ENCODE measurements at places on chromosomes 1 and 21. TPM values are rescaled to one million over a fixed set of nuclear protein-coding genes. Genes with fewer than 3 reads are reported as not detected.

- no peak for DNase-seq
These were observed 1.2 kb upstream of the RHBDL2 start for GRCh38 chr1:38942664-38943428.

DNA sequence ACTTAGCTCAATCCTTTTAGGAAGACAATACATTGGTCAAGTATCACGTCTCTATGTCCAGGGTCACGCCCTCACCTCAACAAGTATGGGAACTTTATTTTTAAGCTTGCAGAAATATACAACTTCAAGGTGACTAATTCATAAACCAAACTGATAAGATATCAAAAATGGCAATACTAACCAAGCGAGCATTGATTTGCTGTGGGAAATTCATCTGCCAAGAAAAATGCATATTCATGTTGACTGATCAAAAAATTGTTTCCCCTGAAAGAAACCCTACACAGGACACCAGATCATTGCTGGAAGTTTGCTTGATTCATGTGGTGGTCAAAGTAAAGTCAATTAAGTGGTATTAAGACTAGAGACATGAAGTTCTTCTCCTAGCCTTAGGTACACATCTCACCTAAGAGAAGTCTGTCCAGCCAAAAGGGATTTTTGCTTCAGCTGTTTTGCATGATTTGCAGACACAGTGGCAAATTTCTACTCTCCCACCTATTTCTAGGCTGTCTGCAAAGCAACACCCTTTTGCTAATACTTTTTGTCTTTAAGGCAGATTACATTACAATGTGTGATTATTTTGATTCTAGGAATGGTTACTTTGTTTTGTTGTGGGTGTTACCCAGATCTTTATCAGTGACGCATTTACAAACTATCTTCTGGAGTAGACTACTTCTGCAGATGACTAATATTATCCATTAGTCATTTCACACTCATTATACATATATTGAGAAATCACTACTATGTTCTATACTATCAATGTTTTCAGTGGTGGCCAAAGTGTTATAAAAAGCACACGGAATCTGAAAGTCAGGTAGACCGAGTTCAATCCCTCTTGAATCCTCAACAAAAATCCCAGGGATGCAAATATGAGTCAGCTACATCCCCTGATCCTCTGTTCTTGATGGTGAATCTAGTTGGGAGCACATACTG is 12.4 kb downstream of the SAMSN1 start:
- peak; percentile 34 for DNase-seq

- DNase-seq = peak; percentile 20
These were observed 67.5 kb upstream of the DUSP10 start for GRCh38 chr1:221809091-221810029.

- DNase-seq = no peak
These were observed 162.1 kb downstream of the HHAT start for GRCh38 chr1:210490781-210491180.

- DNase-seq = no peak
These were observed 157.0 kb downstream of the RERE start for GRCh38 chr1:8660411-8660828.

GRCh38 chr1:17067465-17068240 is 13.8 kb upstream of the SDHB start:
- no peak for DNase-seq

DNA sequence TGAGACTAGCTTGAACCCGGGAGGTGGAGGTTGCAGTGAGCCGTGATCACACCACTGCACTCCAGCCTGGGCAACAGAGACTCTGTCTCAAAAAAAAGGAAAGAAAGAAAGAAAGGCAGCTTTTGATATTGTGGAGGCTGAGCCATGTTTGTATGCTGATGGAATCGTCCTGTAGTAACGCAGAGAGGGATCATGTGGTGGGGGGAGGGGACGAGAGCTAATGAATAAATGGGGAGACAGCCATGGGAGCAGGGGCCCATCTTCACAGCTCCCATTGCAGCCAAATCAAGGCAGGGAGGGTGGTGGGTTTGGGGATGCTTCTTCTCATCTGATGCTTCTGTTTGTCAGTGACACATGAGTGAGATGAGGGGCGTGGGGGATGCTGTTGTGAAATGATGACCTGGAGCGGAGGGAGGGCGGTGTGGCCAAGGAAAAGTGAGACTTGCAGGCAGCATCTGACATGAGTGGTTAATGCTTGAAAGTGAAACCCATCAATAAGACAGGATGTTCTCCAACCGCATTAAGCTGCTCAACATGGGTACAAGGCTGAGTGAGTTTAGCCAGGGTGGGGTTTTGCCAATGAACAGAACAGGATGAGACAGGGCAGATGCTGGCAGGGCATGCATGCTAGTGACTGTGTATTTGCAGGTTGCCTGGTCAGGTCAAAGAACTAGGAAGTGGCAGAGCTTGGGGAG is 16.7 kb downstream of the SPATA21 start:
- DNase-seq = peak; percentile 94

DNA sequence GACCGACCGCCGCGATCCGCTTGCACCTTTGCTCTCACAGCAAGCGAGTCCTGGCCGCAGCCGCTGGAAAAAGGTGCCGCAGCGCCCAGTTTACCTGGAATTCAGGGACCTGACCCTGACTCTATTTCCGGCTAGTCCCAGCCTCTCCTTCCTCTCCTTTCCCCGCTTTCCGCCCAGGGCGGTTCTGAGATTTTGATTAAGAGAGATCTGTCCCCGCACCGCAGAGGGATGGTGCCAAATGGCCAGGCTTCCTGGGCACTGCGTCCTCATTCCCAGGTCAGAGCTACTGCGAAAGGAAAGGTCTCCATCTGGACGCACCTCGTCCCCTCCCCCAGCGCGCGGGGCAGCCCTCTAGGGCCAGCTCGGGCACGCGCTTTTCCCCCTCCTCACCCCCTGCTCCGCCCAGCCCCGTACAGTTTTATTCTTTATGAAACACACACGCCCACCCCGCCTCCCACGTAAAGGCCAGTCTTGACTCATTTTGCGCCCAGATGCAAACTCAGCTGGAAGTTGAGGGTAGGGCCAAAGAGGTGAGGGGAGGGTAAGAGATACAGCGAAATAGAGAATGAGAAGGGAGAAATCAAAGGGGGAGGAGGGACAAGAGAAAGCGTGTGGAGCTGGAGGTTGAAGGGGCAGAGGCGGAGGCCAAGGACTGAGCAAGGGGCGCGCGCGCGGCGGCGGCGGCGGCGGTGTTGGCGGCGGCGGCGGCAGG is 411.8 kb upstream of the ESRRG start:
- no peak for DNase-seq

- DNase-seq = no peak
These were observed 3.1 kb upstream of the TACSTD2 start for GRCh38 chr1:58580186-58580585.

DNA sequence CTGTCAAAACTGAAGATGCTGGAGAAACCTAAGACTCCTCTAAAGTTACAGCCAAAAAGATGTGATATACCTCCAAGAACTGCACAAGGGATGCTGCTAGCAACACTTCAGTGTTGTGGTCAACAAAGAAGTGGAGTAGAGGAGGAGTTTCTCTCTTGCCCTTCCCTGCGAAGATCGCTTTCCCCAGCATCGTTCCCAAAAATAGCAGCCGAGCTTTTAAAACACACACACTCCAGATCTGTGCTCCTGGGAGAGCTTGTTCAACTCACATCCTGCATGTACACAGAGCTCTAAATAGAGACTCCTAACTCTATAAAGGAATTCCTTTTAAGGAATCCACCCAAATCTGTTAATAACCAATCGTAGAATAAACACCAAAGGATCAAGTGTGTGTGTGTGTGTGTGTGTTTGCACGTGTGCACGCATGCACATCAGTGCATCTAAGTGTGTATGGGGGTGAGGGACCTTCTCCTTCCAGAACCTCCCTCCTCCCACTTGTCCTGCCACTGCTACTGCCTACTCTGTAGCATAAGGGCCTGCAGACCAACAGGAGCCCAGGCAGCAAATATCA is 58.5 kb downstream of the PSMG1 start:
- no peak for DNase-seq

GRCh38 chr1:16028237-16029002 is 6.6 kb downstream of the CLCNKA start:
- no peak for DNase-seq

- peak; percentile 6 for DNase-seq
These were observed 323.2 kb downstream of the AMY1C start for GRCh38 chr1:104072915-104073371.

- DNase-seq = no peak
These were observed 58.4 kb downstream of the VPS26C start for GRCh38 chr21:37208741-37209225.

DNA sequence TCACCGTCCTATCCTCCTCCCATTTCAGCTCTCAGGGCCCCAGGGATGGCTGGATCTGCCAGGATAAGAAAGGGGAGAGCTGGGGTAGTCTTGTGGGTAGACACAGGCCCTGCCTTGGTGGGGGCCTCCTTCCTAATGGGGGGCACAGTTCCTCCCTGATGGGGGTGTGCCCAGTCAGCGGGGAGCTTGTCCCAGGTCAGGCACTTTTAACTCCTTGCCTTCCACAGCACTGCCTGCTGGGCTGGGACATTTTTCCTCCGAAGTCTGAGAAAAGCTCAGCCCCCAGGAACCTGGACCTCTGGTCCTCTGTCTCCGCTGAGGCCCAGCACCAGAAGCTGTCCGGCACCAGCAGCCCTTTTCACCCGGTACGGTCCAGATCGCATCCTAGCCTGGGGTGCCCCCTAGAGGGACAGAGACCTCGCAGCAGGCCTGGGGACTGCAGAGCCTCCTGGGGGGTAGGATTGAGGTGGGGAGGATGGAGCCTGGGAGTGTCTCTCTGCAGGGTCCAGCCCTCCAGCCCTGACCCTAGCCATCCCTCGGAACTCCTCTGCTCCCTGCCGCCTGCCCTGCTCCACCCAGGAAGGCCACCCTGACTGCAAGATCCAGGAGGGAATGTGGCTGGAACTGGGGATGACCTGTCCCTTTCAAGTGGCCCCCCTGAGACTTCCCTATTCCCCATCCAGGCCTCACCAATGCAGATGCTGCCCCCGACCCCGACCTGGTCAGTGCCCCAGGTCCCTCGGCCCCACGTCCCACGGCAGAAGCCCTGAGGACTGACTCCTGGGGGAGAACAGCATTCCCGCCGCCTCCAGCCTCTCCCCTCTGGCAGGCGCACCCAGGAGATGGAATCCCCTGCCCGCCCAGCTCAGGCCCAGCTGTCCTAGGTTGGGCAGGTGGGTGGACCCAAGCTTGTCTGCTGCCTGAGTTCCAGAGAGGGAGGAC is 12.0 kb downstream of the MIIP start:
- no peak for DNase-seq

GRCh38 chr1:2383576-2383975 is 7.8 kb downstream of the MORN1 start:
- DNase-seq = no peak

The UQCRH gene
- 333 TPM for polyA plus RNA-seq

The C1orf53 gene
- not detected for polyA plus RNA-seq

The CYP4A11 gene
- polyA plus RNA-seq = not detected

The LORICRIN gene
- not detected for polyA plus RNA-seq

The CASQ2 gene
- not detected for polyA plus RNA-seq

The FASLG gene
- polyA plus RNA-seq = 0.45 TPM
